ENCODE measurements at places on chromosomes 11 and 22.

DNA sequence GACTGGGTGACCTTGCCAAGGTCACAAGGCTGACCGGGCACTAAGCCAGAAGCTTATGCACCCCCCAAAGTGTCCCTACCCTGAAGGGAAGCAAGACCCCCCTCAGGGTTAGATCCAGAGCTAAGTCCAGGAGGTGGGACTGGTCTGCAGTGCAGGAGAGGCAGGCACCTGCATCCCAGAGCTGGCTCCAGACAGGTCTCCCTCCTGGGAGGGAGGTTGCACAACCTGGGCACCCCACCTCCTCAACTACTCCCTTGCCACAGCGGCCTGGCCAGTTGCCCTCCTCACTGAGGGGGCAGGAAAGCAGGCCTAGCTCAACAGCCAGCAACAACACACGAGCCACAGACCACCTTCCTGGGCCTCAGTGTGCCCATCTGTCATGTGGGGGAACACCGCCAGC is 75.0 kb upstream of the TCF20 start:
- DNase-seq: no peak

DNA sequence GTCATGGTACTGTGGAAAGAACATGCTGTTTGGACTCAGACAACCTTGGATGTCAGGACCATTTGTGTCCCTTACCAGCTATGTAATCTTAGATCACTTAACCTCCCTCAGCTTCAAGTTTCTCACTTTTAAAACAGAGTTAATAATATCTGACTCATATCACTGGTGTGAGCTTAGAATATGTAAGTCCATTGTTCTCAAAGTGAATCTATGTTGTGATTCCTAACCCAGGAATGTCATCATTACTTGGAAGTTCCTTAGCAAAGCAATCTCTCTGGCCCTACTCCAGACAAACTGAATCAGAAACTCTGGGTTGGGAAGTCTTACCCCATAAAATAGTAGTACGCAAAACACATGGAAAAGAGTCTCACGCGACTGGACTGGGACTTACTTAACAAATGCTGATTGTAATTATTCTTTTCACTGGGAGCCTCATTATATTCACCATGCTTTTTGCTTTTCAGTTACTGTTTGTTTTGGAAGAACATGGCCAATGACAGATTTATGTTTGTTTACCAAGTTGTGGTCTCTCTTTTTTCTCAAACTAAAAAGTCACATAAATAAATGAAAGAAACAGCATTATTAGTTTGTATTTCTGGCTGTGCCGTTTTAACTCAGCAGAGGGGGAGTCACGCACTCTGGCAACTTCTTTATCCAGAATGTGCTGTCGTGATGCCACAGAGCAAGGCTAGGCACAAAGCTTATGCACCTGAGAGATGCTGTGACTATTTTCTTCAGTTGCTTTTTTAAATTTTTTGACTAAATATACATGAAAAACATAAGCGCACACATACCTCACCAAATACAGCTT is 217.7 kb upstream of the CTSC start:
- no peak for DNase-seq

DNA sequence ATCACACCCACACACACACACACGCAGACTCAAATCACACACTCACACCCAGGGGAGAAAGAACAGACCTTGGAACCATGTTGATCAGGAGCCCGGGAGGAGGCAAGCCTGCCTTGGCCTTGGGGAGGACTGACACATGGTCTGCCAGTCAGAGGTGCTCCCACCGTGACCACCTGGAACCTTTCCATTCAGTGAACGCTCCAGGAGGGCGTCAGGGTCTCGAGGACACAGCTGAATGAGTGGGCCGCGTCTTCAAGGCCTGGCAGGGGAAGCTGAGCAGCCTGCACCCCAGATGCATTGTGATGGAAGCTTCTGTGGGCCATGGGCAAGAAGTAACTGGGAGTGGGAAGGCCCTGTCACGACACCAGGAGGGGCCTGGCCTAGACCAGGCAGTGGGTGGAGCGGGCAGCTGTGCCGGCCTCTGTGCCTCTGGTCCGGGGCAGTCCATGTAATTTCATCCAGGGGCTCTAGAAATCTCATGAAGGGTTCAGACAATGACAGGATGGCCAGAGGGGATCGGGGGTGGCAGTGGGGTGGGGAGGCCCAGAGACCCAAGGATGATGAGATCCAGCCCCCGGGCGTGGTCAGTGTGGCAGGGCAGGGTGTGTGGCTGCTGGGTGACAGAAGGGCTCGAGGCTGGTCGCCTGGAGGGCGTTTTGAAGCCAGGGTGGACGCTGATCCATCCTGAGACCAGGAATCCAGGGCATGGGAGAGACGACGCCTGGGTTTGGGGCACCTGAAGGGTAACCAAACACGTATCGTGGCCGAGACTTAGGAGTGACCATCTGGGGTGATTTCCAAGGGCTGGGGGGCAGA is 53.7 kb downstream of the IGF2 start:
- DNase-seq: no peak

DNA sequence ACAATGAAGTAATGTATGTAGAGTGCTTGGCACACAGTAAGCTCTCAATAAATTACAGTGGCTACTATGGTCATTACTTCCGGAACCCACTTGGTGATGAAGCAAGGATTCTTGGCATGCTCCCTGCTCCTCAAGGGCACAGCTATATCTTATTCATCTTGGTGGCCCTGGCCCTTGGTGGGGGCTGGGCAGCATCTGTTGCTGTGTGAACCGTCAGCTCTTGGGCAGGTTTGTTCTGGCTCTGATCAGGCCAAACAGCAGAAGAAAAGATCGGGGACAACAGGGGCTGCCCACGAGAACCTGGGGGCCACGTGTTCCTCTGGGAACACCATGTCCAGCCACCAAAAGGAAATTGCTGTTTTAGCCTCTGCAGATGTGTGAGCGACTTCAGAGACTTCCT is 136.9 kb upstream of the SYT13 start:
- no peak for DNase-seq

GRCh38 chr11:86101941-86102407 is 33.1 kb upstream of the PICALM start:
- no peak for DNase-seq

GRCh38 chr22:47299863-47300697 is 537.6 kb downstream of the TBC1D22A start:
- no peak for DNase-seq

DNA sequence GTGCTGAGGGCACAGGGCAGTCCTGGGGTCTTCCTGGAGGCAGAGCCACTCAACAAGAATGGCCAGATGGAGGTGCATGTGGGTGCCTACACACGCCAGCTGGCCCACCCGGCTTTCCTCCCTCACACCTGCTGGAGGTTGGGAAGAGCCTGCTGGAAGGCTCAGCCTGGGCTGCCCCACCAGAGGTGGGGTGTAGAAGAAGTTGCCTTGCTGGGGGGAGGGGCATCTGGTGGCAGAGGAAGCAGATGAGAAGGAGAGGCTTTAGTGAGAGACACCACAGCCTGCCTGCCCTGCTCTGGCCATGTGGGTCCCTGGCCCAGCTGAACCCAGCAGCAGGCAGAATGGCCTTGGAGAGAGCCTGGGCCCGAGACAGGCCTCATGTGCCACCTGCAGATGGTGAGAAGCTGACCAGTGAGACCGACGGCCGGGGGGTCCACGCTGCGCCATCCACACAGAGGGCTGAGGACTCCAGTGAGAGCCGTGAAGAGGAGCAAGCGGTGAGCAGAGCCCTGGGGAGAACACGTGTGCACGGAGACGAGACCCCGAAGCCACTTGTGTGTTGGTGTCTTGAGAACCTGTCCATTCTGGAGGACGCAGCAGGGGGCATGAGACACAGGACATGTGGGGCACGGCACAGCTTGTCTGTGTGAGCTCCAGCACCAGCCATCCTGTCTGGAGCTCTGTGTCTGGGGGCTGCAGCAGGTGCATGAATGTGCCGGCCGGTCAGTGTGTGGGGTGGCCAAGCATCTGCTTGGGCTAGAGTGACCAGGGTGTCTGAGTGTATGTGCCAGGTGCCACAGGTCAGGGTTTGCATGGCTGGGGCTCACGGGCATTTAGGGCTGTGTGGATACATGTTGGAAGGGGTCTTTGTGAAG is 2.7 kb downstream of the B4GALNT4 start:
- DNase-seq: no peak
